ENCODE measurements at places on chromosomes 1 and 21.

DNA sequence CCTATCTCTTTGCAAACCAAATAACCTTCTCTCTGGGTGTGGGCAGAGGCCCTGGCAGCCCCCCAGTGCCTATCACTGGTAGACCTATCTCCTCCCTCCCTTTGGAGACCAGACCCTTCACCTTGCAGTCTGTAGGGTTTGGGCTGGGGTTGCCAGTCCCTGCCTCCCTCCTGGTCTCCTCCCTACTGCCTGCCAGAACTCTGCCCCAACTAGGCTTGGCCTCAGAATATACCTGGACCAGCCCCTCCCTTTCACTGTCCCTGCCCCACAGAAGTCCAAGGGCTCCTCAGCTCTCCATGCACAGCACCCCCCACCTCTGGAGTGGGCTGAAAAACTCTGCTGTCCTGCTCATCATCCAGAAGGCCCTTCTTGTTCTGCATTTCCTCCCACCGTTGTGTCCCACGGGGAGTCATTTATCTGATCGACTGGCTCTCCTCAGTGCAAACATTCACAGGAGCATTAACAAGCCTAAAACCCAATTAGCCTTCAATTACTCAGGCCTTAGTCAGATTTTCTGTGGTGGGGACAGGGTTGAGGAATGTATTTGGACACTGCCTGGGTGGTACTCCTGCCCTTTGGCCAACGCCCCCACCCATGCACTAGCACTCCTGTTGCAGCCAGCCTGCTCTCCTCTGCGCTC, 27.7 kb upstream of the DMBX1 start:
- no peak for DNase-seq

DNA sequence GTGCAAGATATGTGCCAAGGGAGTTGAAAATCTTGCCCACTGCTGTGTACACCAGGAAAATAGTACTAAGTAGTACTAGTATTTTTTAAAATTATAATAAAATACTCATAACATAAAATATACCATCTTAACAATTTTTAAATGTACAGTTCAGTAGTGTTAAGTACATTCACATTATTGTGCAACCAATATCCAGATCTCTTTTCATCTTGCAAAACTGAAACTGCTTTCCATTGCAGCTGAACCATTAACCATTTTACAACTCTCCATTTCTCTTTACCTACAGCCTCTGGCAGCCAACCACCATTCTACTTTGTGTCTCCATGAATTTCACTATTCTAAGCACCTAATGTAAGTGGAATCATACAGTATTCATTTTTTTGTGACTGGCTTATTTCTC, 19.3 kb upstream of the RAB3GAP2 start:
- DNase-seq: no peak

DNA sequence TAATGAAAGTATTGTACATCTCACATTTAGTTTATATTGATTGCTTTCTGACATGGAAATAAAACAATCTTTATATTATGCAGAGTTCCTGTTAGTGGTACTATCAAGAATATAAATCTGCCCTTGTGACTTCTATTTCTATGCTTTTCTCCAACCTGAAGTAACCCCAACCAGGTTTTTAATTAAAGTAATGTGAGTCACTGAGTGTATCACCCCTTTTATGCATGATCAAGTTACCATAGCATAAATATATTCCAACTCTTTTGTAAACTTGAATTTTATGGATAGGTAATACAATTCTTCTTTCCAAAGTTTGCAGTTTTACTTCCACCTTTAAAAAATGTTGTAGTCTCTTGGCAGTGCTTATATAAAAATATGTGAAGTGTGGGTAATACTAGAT, 532.3 kb downstream of the USP25 start:
- DNase-seq: no peak

GRCh38 chr1:119466445-119466844, 40.6 kb upstream of the HSD3B1 start:
- DNase-seq: no peak

- no peak for DNase-seq
These were observed 172.9 kb downstream of the DISC1 start for GRCh38 chr1:231799363-231799986.

GRCh38 chr1:12386130-12386529, 156.3 kb downstream of the VPS13D start:
- DNase-seq: no peak

GRCh38 chr1:104592926-104593325, 843.2 kb downstream of the AMY1C start:
- no peak for DNase-seq

- DNase-seq: no peak
These were observed 317.7 kb upstream of the ESRRG start for GRCh38 chr1:217040711-217041455.

- DNase-seq: no peak
These were observed 62.2 kb downstream of the GORAB start for GRCh38 chr1:170594066-170594626.

GRCh38 chr1:221782970-221783369, 41.1 kb upstream of the DUSP10 start:
- DNase-seq: no peak

DNA sequence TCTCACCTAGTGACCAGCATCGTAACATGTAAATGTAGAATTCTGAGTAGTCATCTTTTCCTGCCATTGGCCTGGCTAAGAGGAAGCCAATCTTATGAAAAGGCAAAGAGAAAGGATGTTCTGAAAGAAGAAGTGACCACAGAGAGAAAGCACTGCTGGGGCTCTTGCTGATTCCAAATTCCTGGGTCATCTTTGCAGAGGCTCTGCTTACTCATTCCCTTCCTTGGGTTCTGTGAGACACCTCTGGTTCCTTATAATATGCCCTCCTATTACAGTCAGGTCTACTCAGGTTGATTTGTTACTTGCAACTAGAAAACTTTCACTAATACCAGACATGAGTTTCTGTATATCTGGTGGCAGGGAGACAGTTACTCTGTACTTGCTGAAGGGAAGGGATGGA, 198.8 kb upstream of the C8B start:
- no peak for DNase-seq

DNA sequence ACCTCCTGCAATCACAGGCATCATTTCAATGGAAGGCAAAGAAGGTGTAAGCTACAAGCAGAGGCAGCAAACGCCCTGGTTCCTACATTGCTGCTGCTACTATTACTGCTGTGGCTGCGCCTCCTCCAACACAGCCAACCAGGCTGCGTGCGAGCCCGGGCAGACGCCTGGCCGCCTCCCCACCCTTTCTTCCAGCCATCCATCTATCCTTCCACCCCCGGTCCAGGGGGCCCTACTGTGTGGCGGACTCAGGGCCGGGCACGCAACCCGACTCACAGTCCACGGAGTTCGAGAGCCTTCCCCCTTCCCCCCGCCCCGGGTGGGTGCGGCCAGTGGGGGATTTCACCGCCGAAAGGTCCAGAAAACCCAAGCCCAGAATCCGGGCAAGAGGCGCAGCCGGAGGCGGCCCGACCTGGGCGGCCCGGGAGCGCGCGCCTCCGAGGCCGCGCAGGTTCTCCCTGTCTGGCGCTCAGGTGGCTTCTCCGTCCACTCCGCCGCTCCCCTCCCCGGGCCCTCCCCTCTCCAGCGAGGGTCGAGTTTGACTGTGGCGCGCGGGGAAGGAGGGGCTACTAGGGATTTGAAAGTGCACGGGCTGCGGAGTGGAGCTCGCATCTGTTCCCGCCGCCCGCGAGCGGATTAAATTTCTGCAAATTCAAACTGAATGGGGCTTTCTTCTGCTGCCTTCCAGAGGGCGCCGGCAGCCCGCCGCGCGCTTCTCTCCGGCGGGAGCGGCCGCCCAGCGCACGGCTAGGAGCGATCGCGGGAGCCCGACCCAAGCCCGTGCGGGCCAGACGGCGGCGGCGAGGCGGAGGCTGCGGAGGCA, at the start of gene HUNK:
TSS of gene HUNK (plus strand) at position 569 of the 823 bp plus-strand sequence. CDS start 655 bp downstream, outside the sequence.
- DNase-seq: peak; percentile 59

DNA sequence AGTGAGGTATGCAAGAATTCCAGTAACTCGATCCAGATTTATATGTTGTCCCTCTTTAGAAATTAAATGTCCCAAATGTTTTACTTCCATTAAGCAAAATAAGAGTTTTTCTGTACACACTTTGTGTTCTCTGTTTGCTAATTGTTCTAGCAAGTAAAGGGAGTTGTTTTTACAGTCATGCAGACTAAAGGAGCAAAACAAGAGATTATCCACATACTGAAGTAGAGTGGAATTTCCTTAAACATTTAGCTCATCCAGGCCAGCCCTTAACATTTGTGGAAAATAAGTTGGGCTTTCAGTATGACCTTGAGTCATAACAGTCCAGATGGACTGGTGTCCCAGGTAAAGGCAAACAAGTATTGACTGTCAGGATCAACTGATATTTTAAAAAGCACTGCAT, 44.1 kb upstream of the TINAGL1 start:
- DNase-seq: no peak

DNA sequence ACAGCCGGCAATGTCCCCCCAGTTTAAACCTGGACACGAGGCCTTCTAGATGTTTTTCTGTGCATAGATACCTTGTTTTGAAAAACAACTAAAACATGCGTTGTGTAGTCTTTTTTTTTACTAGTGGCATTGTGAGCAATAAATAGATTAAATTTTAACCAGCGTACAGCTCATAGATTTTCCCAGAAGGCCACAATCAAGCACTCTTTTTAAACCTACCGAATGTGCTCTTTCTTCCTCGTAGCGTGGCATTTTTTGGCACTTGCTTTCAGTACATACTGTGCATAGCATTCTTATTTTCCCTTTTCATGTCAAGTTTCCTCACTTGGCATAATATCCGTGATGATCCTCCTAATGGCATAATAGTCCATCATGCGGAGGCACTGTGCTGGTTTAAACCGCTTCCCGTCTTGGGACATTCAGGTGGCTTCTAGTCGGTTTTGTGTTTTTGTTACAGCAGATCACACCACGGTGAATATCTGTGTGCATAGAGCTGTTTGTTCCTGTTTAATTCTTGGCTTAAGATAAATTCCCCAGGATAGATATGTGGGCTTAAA, 95.3 kb downstream of the PDE9A start:
- no peak for DNase-seq

GRCh38 chr21:19684328-19684727, 1280.7 kb upstream of the TMPRSS15 start:
- no peak for DNase-seq

GRCh38 chr1:25806418-25806817, 6.4 kb downstream of the SELENON start:
- no peak for DNase-seq

DNA sequence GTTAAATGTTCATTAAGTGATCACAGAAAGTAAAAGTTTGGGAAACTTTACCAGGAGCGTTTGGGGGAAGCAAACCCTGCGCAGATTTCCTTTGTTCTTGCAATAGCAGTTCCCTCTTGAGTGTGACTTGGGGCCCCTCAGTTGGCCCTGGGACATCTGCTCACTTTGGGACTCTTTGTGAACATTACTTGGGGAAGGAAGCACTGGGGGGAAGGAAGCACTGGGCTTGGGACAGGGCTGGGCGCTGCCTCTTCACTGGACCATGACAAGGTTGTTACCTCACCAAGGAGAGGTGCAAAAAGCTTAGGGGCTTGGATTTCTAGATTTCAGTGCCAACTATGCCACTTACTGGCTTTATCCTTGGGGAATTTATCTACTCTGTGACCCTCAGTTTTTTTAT, 63.5 kb downstream of the ETS2 start:
- no peak for DNase-seq

- DNase-seq: peak; percentile 88
These were observed 59.0 kb upstream of the ACOT11 start for GRCh38 chr1:54488779-54489626.

DNA sequence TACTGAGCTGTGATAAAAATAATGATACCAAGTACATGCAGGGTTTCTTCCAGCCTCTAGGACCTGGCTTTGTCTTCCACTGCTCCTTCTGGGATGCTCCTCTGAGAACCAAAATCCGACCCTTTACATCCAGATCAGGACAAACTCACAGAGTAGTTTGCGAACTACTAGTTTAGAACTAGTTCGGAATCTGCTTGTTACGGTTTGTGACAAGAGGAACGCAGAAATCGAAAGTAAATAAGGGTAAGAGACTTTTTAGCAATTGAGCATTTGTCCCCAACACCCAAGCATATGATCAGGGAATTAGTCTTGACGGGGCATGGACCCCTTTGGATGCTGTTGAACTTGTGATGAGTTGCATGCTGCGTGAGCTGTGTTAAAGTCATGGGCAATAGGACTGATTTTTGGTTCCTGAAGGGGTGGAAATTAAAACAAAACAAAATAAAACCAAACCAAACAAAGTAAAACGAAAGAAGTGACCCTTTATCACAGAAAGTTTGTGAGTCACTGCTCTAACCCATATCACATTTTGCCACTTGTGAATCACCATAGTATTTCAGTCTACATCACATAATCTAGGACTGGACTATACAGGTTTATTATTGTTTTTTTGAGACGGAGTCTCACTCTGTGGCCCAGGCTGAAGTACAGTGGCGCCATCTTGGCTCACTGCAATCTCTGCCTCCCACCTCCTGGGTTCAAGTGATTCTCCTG, 35.7 kb upstream of the ERRFI1 start:
- no peak for DNase-seq

GRCh38 chr1:206674745-206675175, 9.9 kb upstream of the MAPKAPK2 start:
- no peak for DNase-seq

GRCh38 chr1:109928591-109929111, 18.0 kb downstream of the CSF1 start:
- DNase-seq: no peak

- DNase-seq: no peak
These were observed 7.9 kb downstream of the PTGER3 start for GRCh38 chr1:71039661-71040262.

DNA sequence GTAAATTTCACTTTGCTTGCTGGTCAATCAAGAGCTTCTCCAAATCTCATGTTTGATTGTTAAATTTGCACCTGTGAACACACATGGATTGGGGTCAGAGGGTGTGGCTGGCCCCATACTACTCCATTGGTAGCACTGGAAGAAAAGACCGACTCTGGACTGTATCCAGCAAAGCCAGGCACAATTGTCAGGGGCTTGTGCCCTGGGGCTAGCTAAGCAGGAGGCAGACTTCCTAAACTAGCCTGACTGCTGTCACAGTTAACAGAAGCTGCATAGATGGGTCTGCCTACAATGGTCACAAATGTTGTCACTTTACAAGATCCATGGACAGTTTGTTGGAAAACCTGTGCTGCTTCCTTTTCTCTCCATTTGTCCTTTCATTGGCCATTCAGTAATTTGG, 421.0 kb downstream of the DSCAM start:
- DNase-seq: no peak

DNA sequence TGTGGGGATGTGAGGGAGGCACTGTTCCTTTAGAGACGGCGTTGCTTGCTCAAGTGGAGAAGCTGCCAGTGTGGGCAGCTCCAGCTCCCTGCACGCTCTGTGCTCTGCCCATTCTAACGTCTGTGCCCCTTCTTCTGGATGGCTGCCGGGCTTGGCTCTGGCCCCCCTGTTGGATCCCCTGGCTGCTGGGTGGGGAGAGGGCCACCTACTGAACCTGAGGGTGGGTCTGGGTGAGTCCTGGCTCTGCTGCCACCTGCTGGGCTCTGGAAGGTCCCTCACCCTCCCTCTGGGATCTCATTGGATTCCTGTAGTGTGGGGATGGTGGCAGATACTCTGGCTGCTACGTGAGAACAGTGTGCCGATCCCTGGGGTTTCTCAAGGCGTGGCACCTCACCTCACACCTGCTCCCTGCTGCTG, 5.0 kb downstream of the PFKL start:
- peak; percentile 58 for DNase-seq

- DNase-seq: peak; percentile 67
These were observed at the start of gene LMOD1 for GRCh38 chr1:201946224-201946908. TSS of gene LMOD1 (minus strand) at chr1:201946548. CDS start at chr1:201946340, 208 bp downstream.
